Stimulated activated CD4-positive, alpha-beta T cell treated with anti-CD3 and anti-CD28 coated beads, TNF-alpha, amount 100 ng/mL, for 1 hour (primary cell): ENCODE measurements at places on chromosomes 5 and 9.

DNA sequence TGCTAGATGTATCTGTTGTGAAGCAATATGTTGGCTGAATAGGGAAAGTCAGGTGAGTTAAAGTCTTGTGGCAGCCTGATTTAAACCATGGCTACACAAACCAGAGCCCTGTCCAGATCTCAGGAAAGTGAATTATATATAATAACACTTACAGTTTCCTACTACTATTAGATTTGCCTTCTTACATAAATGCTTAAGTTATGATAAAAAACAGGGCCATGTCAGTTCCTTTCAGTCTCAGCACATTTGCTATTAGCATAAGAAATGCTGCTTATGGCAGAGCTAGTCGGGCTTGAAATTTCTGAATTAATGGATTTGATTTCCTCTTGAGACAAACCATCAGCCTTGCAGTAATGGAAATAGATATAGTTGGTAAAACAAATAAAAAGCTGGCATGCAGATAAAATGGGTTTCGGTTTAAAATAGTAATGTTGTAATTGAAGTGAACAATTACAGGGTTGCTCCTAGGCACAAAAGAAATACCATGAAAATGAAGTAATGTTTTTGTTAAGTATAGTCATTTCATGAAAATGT, 664.2 kb upstream of the ZNF608 start:
- DNase-seq = no peak

- no peak for DNase-seq
Observed at GRCh38 chr5:107812570-107813141, 141.9 kb upstream of the EFNA5 start.

DNA sequence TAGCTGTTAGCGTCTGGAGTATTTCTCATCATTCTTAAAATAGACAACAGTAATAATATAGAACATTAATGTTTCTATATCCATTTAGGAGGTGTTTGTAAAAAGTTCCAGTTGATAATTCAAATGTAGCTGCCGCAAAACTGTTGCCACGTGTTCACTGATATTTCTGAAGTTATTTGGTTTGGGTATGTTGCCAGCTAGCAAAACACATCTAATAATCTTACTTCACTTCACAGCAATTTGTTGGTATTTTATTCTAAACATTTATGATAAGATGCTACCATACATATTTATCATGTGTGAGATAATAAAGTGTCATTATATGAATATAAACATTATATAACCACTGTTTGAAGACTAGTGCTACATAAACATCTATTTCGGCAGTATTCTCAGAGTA, 101.6 kb downstream of the CDH12 start:
- DNase-seq = no peak

DNA sequence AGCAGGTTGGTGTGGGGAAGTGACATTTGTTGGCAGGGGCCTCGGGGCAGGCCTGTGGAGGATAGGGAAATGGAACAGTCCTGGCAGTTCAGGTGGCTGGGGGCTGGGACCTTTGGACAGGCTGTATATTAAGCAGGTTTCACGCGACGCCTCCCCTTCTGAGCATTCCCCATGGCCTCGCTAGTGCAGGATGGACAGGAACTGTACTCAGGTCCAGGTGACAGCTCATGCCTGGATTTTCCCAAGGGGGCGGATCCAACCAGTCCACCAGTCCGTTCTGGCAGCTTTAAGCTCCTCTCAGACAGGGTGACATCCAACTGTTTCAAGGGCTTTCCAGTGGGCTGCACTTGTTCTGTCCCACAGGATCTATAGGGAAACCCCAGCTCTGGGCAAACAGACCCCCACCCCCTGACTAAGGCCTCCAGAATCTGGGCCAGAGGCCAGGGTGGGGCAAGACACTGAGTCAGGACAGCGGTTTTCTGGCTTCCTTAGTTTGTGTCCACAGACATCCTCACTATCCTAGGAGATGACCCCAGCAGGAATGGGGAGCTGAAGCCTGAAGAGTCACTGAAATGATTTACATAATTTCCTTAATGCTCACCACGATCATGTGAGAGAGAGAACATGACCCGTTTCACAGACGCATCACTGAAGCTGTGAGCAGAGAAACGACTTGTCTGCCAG, 20.9 kb downstream of the CSF2 start:
- no peak for DNase-seq

DNA sequence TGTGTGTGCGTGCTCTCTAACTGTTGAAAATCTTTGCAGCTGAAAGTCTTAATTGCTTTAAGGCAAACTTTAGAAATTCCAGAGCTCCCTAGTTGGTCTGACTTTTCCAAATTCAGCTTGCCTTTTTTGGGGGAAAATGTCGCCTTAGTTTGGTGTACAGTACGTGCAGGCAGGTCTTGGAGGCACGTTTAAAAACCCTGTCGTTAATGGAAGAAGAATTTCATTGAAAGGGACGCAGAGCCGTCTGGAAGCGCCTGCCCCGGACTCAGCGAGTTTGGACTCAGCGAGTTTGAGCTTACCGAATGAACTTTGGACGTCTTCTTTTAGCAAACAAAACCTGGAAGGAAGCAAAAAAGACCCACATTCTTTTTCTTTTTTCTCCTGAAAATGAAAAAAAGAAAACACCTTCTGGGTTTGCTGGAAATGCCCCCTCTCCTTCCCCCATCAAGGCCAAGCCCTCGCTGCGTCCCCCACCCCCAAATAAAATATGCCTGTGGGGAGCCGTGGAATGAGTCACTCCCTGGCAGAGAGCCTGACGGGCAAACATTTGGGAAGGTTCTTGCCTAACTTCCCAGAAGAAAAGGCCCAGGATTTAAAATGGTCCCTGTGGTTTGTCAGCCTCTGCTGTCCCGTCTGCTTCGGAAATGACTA, 1.5 kb downstream of the NEK6 start:
- no peak for DNase-seq

DNA sequence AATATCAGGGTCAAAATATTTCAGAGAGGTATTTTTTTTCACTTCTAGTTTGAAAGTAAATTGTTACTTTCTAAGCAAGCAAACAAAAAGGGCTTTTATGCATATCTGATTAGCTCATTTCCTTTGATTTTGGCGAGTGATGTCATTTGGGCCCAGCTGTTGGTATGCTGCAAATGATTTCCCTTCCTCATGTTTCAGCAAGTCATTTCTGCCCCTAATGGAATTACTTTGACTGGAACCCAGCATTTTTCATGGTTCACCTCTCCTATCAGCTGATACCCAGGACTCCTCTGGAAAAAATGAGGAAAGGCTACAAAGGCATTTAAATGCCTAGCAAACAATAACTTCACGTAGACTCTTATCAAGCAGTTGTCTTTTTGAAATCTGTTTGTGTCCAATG, 500.6 kb downstream of the EBF1 start:
- DNase-seq = no peak

DNA sequence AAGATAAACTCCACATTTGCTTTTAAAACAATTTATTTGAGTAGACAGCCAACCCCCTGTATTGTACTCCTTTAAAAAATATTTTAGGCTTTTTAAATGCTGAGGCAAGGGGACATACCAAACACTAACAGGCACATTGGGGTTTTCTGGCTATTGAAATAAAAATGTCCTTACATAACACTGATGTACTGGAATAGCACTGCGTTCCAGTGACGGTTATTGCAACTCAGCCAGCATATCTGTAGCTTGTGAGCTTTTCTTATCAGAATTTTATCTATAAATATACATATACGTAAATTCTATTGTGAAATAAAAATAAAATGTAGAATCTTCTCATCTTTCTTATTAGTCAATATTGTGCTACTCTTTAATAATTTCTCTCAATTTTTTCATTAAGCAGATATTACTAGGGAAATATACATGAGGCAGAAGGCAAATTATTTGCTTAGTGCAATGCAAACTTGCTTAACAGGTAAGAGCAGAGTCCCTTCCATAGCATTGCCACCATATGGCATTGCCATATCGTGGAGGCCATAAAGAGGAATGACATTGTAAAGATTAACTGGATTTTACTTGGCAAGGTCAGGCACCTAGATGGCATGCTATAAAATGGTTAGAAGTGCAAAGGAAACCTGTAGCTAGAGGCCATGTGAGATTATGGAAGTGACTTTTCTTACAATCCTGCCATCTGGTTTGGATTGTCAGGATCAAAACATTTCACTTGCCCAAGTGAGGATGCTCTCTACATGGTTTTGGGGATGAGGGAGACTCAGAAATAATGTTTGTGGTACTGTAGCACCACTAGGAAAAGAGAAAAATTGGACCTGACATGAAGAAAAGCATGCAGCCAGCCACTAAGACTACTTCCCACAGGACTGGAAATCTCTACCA, 94.8 kb upstream of the CDKN2B start:
- DNase-seq = no peak

DNA sequence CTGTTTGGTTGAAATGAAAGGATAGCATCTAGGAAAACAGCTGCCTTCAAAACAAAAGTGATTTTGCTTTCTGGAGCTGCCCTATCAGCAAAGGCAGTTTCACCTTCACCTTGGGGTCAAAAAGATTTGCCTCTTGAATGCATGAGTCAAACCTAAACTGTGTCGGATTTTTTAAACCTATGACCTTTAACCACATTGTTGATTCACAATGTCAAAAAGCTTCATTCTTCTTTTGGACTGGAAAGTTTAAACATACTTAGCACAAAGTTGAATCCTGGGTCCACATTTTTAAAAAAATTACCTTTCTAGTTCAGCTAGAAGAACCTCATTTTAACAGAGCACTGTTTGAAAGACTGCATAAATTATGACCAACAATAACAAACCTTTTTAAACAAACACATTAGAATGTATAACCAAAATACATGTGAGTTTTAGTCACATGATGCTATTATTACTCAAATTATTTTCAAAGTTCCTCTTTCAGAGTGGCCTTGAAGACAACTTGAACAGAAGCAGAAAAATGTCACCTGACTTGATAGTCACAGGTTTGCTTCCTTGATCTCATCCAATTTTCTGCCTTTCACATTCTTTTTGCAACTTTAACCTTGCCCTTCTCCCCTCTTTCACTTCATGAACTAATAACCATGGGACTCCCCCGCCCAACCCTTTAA, 109.7 kb upstream of the LHFPL2 start:
- DNase-seq = no peak
